HuH-7.5 (cell line): ENCODE measurements at places on chromosomes 12 and 14.

DNA sequence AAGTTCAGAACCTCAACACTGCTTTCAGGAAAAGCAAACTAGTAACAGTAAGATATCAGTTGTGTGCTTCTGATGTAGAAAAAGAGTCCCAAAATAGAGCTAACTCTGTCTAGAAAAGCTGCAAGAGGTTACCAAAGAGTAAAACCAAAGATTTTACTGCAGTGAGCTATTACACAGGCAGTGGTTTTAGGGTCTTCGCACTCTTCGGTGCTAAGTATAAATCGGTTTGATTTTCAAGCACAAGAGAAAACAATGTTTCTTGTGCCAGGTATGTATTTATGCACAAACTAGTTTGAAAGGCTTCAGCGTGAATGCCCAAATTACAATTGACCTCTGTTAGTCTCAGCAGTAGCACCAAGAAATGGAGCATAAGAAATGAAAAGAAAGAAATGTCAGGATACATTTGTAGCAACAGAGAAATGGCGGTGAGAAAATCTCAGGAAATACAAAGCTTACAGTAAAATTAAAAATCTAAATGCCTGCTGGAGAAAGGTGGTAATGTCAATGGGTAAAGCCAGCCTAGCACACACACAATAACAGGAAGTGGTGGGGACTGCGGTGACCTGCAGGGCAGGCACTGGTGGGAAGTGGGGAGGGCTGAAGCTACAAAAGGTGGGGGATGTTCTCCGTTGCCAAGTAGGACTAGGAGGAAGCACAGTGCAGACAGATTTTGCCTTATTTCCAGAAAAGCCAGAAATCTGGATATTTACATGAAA lies 18.0 kb upstream of the DYRK2 start:
- no peak for DNase-seq

- no peak for DNase-seq
Measured at GRCh38 chr12:70663838-70664237, 26.6 kb upstream of the PTPRB start.

DNA sequence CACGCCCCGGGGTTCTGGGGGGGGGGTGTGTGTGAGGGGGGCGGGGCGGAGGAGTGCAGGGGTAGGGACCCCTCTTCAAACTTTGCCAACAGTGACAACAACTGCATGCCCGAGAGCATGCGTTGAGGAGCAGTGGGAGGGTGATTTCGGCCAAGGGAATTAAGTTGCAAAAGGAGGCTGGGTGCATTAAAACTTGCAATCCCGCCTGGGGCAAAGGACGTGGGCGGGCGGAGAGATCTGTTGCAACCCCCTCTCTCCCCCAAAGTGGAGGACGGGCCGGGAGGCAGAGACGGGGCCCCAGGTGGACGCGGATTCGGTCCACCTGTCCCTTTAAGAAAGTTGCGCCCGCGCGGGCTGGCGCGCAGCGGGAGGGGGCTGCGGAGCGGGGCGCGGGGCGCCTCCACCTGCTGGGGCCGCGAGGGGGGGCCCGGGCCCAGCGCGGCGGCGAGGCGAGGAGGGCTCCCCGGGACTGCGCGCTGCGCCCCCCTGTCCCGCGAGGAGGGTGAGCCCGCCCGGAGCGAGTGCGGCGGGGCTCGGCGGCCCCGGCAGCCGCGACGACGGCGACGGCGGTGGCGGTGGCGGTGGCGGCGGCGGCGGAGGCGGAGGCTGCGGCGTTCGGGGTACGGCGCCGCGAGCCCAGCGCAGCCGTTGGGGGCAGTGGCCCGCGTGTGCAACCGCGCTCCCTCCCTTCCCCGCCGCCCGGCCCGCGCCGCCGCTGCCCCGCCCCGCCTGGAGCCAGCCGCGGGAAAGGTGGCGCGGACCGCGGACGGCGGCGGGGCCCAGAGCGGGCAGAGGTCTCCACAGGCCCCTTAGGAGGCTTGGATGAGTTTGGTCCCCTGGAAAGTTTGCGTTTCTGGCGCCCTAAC lies 530 bp upstream of the FOXN4 start:
- DNase-seq = no peak

- DNase-seq = no peak
Measured at GRCh38 chr14:63499701-63500250, 43.4 kb downstream of the PPP2R5E start.

DNA sequence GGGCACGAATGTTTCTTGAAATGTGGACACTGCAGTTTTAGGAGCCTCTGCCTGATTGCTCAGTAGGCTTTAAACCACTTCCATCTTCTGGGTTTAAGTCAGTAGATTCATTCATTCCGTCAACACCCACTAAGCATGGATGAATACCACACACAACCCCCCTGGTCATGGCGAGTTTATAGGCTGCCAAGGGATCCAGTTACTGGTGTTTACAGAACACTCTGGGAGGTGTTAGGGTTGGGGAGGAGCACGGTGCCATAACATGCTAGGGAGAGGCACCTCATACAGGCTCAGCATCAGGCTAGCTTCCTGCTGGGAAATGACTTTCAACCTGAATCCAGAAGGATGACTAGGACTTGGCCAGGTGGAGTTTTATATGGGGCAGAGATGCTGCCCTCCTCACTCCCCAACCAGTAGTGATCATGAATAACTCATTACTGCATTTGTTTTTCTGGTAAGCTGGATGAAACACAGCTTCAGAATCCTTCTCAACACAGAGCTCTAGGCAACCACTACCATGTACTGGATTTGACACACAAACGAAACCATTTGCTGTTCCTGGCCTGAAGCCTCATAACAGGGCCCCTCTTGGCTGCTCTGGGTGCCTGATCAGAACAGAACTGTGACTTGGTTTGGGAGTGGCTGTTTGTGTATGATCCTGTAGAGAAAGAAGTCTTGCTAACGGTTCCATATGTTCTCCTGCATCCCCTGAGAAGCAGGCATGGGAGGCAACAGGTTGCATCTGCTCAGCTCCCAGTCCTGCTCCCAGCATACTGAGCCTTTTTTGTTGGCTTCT lies 47.9 kb downstream of the FBXW8 start:
- no peak for DNase-seq

DNA sequence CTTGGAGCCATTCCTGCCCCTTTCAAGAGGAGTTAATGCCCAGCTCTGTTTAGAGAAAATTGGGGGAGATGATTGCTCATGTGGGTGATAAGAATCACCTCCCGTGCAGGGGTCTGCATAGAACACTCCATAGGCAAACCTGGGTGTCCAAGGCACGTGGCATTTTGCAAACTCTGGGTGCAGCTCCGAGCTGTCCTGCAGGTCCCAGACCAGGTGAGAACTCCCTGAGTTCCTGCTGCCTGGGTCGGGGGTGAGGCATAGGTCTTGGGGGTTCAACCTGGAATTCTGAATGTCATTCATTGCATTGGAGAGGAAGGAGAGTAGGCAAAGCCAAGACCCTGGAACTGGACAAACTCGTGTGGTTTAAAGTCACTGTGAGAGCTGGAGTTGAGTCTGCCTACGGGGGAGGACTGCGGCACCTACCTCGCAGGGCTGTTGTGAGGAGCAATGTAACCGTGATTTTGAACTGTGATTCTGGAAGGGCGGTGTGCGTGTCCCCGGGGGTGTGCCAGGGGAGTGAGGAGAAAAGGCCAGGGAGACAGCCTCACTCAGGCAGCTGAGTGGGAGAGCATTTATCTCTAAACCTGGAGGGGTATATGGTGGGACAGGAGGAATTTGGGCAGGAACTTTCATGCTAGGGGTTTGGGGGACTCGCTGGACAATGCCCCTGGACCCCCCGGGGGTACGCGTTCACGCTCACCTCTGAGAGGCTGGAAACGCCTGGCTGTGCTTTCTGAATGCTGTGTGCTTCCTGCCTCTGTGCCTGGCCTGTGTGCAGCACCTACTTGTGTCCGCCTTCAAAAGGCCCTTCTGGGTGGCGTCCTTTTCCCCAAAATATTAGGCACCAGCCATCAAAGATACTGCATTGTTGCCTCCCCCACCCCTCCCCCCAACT lies 30.4 kb downstream of the MEG3 start:
- no peak for DNase-seq

DNA sequence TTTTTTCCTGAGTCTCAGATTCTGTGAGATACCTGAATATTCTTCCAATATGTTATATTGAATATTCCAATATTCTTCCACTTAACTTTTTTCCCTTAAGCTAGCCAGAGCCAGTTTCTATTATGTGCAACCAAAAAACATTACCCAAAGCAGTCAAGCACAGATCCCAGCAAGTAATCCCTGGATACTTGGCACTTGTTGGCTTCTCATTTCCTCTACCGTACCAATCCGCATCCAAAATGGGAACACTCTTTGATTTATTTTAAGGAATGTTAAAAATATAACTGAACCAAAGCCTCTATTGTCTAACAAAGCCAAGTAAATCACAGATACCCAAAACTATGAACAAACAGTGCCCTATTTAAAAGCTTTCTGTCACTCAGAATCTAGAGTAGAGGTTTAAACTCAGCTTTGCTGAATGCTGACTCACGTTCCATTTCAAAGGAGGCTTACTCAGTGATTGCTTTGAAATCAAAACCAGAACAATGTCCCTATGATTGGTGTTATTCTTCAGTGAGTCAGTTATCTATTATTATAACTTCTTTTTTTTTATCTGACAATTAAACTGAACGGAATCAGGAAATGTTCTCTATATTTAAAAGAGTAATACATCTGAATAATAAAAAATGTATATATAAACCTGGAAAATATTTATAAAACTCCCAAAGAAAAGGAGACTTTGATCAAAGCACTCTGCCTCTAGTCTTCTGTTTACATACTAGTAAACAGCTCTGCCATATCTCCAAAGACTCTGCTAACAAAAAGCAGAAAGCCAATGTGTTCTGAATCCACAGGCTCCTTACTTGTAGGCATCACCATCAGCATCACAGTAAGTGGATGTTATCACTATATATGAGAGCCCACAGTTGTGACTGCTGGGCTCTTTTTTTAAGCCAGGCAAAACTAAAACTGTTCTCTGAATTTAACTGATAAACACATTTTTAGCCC lies 360.8 kb downstream of the CCDC91 start:
- no peak for DNase-seq

DNA sequence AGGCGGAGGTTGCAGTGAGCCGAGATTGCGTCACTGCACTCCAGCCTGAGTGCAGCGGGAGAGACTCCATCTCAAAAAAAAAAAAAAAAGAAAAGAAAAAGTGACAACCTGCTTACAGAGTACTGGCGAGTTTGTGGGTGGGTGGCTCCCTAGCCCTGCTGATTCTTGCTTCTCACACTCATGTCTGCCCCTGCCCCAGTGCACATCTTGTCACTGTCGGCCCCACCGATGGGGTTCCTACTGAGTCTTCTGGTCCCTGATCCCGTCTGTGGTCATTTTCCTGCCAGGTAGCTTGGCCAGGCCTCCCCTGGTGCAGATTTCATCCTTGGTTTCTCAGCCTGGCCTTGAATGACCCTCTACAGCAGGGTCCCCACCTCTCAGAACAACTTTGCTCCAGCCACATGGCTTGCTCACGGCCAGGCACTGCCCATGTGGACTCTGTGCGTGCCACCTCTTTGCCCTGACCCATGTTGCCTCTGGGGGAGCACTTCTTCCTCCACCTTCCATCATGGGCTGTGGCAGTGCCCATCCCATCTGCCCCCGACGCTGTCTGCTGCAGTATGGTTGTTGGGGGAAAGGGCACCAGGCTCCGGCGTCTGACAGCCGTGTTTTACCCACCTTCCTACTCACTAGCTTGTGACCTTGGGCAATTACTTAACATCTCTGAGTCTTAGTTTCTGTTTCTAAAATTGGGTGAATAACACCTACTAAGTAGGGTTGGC lies 2.1 kb upstream of the PTPN6 start:
- no peak for DNase-seq

DNA sequence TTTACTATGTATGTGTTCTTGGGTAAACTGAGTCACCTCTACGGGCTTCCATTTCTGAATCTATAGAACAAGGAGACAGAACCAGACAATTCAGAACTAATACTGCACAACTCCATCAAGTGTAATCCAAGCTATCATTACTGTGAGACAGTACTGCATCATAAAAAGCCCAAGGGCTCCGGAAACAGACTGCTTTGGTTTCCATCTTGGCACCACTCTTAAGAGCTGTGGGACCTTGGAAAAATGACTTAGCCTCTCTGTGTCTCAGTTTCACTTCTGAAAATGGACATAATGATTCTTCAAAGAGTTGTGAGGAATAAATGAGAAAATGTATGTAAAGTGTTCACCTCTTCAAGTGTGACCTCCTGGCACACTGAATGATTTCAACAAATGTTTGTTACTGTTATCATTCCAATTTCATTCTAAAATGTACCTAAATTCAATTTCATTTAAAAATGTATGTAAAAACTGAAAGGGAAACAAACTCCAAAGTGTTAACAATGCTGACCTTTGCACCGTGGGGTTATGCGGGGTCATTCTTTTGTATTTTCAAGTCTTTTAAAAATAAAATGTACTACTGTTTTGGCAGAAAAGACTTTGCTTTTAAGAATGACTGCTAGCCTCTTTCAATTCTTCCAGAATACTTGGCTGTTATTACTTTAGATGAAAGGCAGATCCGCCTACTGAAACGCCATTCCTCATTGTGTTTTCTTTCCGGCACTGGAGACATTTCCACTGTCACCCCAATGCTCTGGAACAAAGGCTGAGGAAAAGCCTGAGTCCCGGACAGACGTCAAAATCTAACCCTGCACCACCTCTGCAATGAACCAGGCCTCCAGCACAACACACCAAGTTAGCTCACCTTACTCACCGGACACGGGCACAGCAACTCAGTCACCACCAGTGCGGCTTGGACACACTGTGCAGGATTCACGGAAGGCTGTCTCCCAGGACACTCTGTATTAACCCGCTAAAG lies 62.8 kb downstream of the TMCC3 start:
- no peak for DNase-seq

- no peak for DNase-seq
Measured at GRCh38 chr14:54881235-54881760, 21.3 kb downstream of the GCH1 start.

- no peak for DNase-seq
Measured at GRCh38 chr14:58299401-58300330, 1.3 kb downstream of the ARID4A start.

DNA sequence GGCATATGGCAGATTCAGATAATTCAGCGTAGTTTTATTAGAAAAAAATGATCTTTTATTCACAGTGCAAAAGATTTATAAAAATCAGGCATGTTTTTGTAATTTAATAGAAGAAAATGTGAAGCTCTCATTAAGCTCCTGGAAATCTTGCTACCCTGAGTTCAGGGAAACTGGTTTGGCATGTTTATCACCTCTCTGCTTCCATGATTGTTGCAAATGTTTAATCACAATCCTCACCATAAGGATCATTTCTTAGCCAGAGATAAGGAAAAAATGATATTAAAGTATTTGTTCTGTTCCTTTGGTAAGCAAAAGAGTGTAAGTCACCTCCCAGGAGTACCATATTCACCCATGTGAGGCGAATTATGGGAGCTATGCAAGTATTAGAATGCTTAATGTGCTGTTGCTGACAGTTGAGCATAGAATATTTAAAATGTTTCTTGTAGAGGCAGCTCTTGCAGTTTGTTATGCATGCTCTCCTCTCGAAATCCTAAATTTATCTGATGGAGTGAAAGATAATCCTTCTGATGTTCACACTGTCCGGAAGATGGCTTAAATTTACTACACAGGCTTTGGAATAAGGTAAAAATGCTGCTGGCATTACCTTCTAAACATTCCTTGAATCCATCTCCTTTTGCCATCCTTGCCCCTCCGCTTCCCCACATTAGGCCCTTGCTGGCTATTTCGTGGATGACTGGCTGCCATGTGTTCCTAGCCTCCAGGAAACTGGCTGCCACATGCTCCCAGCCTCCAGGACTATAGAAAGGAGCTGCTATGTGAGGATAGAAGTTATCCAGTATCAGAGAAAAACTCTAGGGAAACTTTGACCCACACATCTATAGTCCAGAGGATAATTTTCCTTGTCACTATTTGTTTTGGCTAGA lies 115.8 kb upstream of the CCDC198 start:
- DNase-seq = no peak

GRCh38 chr12:63792338-63792737 lies 12.6 kb downstream of the RXYLT1 start:
- no peak for DNase-seq
